Fibroblast of skin of scalp (primary cell): ENCODE measurements at places on chromosomes 2 and 18.

- no peak for DNase-seq
Observed at GRCh38 chr2:34115076-34115475, 516.0 kb upstream of the FAM98A start.

DNA sequence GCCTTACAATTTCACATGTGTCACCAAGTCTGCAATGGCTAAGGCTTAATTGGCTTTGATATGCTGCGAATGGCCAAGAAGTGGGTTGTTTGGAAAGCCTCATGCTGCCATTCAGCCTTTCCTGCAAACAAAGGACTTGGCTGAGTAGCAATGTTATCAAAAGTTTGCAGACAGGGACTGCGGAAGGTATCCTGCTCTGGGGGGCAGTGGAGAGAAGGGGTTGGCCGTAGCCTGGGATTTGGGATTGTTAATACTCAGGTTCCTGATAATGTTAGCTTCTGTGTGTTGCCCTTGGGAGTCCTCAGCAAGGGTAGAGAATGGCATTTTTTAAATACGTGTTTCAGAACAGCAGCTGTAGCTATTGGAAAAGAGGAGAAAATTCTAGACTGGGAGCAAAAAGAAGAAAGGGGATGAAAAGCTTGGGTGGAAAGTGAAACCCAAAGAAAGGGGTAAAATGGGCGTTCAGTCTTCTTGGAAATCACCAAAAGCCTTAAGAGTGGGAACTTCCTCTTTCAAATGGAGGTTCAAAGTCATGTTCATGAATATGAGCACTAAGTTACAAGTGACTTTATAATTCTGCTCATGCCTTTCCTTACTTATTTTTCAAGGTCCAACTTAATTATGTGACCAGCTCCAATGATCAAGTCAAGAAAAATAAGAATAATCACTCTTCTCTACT, 325.1 kb downstream of the RNF144A start:
- DNase-seq, result no peak

DNA sequence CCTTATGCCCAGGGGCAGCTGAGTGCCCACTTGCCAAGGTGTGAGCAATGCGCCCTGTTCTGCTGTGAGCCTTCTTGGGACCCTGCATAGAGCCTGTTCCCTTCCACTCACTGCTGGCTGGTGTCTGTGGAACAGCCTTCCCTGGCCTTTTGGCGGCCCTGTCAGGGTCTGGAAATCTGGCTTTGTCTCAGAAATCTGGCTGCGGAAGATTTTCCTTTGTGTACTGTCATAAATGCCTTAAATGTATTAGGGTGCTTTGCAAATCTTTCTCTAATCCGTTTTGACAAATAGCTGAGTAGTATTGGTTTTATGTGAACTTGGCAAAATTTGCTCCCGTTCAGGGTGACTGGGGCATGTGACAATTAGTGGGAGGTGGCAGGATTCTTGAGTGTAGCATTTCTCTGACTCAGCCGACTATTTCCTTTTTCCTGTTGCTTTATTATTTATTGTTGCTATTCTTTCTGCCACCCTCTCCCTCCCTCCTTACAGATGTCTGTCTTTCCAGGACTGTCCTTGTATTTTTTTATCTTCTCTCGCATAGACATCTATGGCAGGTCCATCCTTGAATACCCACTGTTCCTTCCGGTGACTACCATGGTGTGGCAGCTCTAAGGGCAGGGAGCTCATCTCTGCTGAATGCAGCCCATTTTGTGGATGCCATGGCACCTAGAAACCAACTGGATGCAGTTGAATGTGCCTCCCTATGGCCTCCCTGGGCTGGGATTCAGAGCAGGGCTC, 41.8 kb downstream of the LDLRAD4 start:
- peak; percentile 14 for DNase-seq

DNA sequence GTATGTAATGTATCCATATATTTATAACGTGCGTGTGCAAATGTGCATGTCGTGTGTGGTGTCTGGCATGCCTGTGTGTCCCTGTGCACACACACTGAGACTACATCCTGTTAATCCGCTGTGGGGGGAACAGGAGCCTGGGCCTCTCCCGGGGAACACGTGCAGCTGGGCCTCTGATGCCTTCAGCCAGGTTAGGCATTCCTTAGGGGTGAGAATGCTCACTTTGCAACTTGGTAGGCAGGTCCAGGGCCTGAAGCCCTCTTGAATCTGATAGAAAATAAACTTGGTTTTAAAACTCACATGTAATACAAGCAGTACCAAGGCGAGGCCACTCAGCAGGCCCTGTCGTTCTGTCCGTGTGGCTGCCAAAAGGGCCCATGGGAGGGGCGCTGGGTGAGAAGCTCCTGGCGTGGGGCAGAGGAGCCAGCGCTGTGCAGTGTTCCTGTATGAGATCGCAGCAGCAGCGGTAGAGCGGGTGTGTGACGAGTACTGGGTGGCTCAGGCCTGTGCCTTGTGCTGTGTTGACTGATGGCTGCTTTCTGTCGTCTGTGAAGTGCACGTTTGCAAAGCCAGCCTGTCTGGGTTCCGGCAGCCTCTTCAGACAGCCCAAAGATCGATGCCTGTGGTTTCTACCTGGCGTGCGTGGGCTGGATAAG, 16.2 kb downstream of the SALL3 start:
- no peak for DNase-seq
